Neural progenitor cell (in vitro differentiated cells): ENCODE measurements at places on chromosomes 3 and 15.
A peak's percentile ranks its signal among the peaks of the same experiment; 100 is the strongest.

- no peak for DNase-seq
These were observed 55.9 kb upstream of the LARS2 start for GRCh38 chr3:45332493-45332892.

- DNase-seq: no peak
These were observed 1.8 kb upstream of the SRP14 start for GRCh38 chr15:40040770-40041169.

DNA sequence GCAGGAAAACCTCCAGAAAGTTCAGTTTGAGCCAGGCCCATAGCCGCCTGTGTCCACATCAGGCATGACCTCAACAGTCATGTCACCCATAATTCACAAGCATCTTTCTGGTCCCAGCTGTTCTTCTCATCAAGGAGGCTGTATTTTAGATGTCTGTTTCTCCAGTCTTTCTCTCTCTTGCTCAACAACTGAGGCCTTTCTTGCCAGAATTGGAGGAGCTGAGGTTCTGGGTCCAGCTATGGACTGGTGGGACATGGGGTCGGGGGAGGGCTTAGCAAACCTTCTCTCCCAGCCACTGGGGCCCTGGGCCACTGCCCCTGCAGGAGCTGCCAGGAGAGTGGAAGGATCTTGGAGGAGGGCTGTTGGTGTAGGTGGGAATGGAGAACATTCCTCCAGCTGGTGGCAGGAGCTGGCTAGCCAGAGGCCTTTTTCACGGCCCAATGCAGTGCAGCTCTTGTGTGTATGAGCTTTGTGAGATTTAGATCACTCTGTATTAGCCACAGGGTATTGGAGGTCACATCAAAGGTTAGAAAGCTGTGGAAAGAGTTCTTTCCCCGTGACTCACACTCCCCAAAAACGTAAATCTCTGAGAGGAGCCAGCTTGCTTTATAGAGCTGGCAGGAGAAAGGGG lies 23.5 kb downstream of the MAGEF1 start:
- DNase-seq: no peak

DNA sequence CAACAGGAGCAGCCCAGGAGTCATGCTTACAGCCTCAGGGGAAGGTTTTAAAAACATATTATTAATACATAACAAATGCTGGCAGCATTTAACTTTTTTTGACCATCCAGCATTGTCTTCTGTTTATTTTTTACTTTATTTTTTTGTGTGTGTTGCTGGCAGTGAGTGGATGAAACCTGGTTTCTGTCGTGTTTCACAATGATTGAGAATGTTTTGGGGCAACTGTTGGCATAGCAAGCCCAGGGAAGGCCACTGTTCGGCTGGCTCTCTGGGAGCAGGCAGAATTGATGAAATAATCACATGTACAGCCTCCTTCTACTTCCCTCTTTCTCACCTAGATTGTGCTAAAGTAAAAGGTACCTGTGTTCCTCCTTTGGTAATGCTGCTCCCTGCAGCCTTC lies 190.2 kb downstream of the NR1D2 start:
- no peak for DNase-seq

DNA sequence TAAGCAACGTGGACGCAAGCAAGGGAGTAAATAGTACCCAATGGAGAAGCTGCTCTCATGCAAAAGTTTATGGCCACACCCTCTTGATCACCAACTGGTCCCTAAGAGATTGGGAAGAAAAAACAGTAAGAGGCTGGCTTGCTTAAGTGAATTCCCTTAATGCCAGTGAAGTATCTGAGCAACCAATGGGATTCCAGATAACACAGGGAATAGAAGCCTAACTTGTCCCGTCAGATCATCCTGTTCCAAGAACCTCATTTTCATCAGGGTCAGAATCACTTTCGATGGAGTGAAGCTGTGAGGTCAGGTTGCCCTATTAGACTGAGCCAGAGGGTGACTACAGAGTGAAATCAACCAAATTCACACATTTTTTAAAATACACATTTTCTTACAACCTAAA lies 104.3 kb downstream of the CD47 start:
- DNase-seq: no peak

GRCh38 chr3:141812586-141812985 lies 49.4 kb downstream of the GRK7 start:
- no peak for DNase-seq

GRCh38 chr3:42043099-42043813 lies 47.9 kb upstream of the TRAK1 start:
- peak; percentile 91 for DNase-seq

- peak; percentile 74 for DNase-seq
These were observed 721 bp downstream of the ADAMTS7 start for GRCh38 chr15:78810362-78811123.

DNA sequence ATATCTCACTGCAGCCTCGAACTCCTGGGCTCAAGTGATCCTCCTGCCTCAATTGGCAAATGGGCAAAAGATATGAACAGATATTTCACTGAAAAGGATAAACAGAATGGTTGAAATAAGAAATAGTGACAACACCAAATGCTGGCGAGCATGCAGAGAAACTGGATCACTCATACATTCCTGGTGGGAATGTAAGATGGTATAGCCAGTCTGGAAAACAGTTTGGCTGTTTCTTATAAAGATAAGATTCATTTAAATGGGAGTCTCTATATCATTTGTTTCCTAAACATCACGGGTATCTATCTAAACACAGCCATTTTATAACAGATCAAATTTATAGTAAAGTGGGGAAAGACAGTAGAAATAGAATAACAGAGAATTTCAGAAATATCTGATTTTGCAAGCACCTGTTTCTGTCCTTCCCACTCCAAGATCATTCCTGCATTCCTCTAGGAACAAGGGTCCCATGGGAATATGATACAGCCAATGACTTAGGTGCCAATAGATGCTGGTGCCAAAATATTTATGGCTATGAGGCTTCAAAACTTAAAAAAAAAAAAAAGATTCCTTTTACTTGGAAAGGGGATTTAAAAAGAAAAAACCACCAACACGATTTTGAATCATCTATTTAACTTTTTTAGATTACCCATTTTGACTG lies 9.9 kb upstream of the TFDP2 start:
- DNase-seq: no peak

DNA sequence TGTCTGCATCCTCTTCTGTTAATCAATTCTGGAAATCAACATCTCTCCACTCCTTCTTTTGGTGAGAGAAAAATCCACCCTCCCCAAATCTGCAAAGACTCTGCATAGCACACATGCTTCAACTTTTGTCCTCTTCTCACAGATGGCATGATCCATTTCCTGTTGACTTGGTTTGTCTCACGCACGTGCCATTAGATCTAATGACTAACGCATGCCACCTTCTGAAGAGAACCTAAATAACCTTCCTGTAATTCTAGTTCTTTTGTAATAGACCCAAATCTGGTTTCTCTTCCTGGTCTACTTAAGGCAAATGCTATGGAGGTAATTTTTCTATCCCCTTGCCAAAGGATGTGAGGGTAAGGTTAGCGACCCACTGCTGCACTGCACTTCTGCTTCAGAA lies 51.0 kb upstream of the ATOSA start:
- DNase-seq: no peak

DNA sequence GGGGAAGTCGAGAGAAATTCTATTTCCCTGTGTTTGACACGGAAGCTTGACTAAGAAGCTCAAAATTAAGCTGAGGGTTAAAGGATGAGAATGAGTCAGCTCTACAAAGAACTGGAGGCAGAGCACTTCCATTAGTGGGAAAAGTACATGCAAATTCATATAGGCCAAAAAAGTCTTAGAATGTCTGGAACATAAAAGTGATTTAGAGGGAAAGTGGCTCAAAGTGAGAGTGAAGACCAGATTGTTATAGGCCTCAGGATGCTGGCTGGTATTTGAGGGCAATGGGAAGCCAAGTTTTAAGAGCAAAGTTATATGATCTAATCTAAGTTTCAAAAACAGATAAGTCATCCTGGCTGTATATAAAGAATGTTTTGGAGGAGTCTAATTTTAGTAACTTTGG lies 857.3 kb downstream of the NAALADL2 start:
- no peak for DNase-seq

DNA sequence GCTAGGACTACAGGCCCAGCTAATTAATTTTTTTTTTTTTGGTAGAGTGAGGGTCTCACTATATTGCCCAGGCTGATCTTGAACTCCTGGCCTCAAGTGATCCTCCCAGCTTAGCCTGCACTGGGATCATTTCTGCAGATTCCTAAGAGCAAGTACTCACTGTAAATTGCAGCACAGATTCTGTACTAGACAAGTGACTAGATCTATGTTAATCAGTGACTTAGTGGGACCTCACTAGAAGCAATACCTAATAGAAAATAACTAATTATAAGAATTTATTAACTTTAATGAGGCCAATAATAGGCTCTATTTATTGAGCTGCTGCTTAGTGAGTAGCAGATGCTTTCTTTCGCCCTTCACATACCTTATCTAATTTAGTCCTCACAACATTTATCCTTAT lies 10.6 kb upstream of the UTS2B start:
- no peak for DNase-seq

GRCh38 chr3:101066711-101067129 lies 73.5 kb upstream of the ABI3BP start:
- DNase-seq: no peak

GRCh38 chr3:143152043-143152442 lies 32.5 kb downstream of the CHST2 start:
- DNase-seq: no peak

DNA sequence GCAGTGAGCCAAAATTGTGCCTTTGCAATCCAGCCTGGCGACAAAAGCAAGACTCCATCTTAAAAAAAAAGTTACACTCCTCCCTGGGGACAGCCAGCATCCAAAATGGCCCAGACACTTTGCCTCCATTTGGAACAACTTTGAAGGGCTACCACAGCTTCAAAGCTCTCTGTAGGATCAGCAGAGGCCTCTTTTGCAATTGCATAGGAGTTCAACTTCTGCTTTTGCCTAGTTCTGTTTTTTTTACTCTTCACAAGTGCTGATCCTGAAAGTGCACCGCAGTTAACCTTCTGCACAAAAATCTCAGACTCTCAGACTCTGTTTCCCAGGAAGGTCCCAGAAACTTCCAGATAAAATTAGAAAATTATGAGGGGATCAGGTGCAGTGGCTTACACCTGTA lies 25.2 kb upstream of the SLC4A7 start:
- DNase-seq: no peak

DNA sequence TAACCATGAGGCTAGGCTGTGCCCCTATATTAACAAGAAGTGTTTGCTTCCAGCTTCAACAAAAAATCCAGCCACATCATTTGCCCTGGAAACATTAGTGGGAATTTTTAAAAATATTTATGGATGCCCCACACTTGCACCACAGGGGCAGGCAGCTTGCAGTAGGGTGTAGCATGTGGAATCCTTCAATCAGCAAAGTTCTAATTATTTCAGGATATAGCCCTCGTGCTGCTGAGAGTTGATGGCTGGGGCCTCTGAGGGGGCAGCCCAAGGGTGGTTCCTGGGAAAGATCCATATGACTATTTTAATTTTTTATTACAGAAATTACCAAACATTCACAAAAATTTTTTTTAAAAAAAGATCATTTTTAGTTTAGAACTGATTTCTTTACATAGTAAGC lies 35.1 kb upstream of the LMCD1 start:
- no peak for DNase-seq

GRCh38 chr3:111610612-111611054 lies 15.5 kb upstream of the ZBED2 start:
- DNase-seq: no peak
